ENCODE measurements at places on chromosomes 1 and 21.

DNA sequence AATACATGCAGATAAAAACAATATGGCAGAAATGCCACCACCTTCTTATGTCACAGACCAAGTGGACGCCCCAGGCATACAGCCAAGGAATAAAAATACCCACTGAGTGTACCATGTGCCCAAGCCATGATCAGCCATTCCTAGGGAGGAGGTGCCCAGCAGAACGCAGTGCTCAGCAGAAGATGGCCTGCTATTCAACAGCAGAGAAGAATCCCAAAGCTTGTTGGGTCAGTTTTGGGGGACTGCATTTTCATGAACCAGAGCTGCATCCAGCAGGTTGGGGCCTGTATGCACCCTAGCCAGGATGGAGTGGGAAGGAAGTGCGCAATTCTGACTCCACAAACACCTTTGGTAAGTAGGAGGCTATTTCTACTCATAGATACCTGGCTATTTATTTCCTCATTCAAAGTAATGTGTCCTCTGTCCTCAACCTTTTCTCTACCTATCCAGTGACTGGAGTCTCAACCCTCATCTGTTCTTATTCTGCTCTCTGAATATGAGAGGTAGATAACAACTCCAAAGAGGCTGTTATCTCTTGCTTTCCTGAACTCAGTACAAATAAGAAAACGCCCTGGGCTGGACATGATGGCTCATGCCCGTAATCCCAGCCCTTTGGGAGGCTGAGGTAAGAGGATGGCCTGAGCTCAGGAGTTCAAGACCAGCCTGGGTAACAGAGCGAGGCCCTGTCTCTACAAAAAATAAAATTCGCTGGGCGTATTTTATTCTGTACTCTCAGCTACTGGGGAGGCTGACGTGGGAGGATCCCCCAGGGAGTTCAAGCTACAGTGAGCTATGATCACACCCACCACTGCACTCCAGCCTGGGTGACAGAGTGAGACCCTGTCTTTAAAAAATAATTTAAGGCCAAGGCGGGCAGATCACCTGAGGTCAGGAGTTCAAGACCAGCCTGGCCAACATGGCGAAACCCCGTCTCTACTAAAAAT is 2.5 kb upstream of the PLEKHM2 start:
- DNase-seq, result no peak

DNA sequence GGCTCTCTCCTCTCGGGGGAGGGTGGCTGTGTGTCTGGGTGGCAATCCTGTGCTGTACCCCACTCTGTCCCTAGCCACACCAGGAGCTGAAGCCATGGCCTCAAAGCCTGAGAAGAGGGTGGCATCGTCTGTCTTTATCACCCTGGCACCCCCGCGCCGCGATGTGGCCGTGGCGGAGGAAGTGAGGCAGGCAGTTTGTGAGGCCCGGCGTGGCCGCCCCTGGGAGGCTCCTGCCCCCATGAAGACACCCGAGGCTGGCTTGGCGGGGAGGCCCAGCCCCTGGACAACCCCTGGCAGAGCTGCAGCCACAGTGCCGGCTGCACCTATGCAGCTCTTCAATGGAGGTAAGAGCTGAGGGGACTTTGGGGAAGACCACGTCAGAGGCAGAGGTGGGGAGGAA is 6.3 kb downstream of the FBLIM1 start:
- DNase-seq, result no peak

- DNase-seq, result no peak
Observed at GRCh38 chr1:165841582-165842017, 14.2 kb downstream of the UCK2 start.

GRCh38 chr1:89971600-89971999 is 23.3 kb upstream of the ZNF326 start:
- no peak for DNase-seq

- no peak for DNase-seq
Observed at GRCh38 chr1:44068442-44068921, 37.2 kb upstream of the SLC6A9 start.

DNA sequence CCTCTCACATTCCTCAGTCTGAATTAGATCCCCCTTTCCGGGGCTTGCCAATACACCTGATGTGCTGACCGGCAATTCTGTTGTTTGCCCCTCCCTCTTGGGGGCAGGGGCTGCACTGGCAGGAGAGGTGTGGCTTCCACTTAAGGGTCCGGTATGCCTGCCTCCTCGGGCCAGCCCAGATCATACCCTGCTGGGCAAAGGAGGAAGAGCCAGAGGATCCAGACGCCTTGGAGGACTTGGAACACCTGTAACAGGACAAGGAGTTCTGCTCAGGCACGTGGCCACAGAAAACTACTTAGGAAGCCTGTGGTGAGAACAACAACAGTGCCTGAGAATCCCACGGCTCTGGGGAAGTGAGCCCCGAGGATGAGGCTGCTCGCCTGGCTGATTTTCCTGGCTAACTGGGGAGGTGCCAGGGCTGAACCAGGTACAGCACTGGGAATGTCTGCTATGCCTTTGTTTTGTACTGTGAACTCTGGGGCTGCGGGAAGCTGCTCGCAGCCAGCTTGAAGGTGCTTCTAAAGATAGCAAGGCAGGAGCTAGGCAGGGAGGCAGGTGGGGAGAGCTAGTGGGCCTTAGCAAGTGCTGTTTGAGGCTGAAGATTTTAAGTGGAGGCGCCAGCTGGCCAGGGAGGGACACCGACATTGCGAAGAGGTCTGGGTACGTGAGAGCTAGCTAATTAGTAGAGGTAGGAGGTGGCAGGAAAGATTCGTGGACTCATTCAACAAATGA is at the start of gene SMPDL3B:
TSS of gene SMPDL3B (plus strand) at position 183 of the 732 bp plus-strand sequence. CDS start at position 367, 184 bp downstream.
- peak; percentile 57 for DNase-seq

DNA sequence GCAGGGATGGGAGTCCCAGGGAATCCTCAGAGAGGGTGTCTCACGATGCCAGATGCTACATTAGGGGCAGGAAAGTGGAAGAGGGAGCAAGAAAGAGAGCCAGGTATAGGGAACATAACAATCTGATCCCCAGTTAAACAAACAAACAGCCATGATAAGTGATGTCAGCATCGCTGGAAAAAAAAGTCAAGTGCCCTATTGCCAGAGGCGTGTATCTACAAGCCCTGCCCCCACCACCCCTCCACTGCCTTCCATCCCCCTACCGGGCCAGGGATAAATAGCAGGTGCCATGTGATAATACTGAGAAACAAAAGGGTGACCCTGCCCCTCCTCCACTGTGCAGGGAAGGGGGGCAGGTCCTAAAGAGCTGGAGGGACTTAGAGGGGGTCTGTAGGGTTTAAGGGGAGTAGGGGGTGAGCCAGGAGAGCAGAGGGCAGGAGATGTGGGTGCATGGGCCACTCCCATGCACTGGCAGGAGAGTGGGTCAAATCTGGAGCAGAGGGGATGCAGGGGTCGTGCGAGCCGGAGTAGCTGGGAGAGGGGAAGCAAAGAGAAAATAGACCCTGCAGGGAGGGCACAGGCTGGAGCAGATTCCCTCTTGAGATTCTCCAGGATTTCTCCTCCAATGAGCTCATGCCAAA is 3.4 kb downstream of the SLC26A9 start:
- DNase-seq, result peak; percentile 71

- no peak for DNase-seq
Observed at GRCh38 chr1:232389744-232390143, 240.2 kb downstream of the SIPA1L2 start.

- DNase-seq, result peak; percentile 48
Observed at GRCh38 chr1:88973520-88974137, 18.8 kb downstream of the KYAT3 start.

DNA sequence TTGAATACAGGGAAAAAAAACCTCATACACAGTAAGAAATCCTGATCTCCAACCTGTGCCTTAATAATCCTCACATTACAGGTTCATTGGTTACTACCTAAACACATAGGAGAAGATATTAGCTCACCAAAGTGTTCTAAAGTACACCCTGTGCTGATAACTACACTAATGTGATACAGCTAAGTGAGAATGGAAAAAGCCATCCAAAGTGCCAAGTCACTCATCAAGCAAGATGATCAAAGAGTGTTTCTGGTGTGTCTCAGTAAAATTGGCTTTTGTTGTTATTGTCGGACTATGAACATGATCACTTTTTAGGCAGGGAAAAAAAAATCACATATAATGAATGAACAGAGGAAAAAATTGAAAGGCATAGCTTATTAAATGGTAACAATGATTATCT is 31.4 kb downstream of the EPS15 start:
- DNase-seq, result peak; percentile 56

Data from K562 (cell line).